ENCODE measurements at places on chromosomes 3 and 15. TPM values are rescaled to one million over a fixed set of nuclear protein-coding genes. Genes with fewer than 3 reads are reported as not detected.

GRCh38 chr3:105965384-105965783, 96.6 kb upstream of the CBLB start:
- no peak for DNase-seq

Gene GOLGA6L7
- total RNA-seq = not detected

Gene ICE2
- 80.3 TPM for total RNA-seq

Gene LMLN
- total RNA-seq = 10.1 TPM

Measured in neural crest cell (in vitro differentiated cells).